ENCODE measurements at places on chromosomes 1 and 21.

DNA sequence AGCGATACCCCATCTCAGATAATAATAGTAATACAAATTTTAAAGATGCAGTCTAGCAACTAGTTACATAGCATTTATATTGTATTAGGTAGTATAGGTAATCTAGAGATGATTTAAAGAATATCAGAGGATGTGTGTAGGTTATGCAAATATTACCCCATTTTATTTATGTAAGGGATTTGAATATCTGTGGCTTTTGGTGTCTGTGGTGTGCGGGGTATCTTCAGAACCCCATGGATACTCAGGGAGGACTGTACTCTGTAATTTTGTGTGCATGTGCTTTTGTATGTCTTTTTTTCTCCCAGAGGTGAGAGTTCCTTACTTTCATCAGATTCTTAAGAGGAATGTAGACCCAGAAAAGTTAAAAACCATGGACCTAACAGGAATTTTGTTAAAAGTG lies 12.8 kb downstream of the RNF2 start:
- DNase-seq = no peak

DNA sequence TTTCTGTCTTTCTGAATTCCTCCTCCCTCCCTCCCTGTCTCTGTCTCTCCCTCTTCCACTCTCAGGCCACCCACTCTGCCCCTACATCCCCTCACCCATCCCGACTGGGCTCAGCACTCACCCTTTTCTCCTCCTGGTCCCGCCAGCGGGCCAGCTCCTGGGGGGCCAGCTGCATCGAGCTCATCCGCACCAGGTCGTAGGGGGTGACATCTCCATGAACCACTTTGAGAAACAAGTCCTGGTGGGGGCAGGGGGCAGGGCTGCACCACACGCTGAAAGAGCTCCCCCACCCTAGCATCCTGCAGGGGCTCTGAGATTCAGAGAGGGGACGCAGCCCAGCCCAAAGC lies 17.8 kb downstream of the SPOCD1 start:
- DNase-seq = no peak

DNA sequence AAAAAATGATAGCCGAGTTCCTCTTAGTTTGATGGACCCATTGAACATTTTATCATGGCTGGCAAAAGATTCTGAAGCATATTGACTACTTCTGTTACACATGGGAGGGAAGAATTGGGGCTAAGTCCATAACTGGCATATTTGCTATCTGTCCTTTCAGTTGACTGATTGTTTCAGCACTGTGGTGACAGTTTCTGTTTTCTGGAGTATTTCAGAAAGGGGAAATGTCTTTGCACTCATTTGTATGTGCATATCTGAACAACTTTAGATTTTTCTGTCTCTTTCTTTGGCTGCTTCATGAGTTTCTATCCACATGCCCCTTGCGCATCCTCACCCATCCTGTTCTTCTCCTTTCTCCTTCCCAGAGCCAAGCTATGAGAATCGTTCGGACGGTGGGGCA lies 33.2 kb downstream of the SPATA46 start:
- no peak for DNase-seq

DNA sequence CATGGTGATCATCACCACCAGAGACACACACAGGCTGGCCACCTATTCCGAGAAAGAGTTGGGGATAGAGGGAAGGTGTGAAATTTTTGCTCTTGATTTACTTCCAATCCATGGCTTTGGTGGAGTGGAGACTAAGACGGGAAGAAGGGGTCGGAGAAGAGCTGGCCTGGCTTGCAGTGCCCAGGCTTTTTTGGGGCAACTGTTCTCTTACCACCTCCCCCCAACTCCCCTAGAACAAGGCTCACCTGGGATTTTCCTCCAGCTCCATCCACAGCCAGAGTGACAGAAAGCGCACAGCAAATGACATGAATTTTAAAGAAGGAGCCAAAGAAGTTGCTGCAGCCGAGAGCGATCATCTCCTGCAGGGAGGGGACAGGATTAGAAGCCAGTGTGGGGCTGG lies 16.0 kb downstream of the SLC26A9 start:
- DNase-seq = no peak

- DNase-seq = no peak
These were observed 156.9 kb downstream of the TOMM20 start for GRCh38 chr1:234971586-234972297.

DNA sequence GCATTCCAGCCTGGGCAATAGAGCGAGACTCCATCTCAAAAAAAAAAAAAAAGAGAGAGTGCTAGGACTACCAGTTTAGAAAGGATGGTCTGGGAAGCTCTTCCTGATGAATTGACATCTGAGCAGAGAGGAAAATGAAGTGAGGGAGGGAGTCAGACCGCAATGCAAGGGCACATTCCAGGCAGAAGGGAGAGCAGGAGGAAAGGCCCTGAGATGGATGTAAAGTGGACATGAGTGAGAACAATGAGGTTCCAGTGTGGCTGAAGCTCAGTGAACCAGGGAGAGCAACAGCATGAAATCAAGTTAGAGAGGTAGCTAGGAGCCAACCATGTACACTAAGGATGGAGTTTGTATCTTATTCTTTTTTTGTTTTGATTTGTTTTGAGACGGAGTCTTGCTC lies 55.9 kb upstream of the SPOCD1 start:
- no peak for DNase-seq

GRCh38 chr1:204267191-204267601 lies 53.4 kb upstream of the GOLT1A start:
- DNase-seq = no peak

DNA sequence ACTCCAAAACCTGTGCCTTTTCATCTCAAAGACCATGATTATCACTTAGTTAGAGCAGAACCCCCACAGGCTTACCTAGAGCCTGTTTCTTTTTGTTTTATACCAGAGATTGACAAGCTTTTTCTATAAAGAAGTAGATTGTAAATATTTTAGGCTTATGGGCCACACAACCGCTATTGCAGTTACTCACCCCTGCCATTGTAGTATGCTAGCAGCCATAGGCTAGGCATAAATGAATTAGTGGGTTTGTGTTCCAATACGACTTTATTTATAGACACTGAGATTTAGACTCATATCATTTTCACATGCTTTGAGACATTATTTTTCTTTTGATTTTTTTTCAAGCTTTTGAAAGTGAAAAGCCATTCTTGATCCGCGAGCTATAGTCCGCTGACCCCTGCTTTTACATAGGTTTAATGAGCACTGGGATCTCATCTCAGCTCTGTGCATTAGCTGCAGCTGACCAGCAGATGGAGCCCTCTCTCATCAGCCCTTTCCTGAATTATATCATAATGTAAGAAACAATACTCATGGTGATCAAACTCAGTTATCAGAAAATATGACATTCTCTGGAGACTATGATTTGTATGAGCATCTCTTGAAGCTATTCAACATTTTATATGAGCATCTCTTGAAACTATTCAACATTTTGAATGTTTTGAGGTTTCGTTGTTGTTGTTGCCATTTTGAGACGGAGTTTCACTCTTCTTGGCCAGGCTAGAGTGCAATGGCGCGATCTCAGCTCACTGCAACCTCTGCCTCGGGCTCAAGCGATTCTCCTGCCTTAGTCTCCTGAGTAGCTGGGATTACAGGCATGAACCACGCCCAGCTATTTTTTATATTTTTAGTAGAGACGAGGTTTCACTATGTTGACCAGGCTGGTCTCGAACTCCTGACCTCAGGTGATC lies 111.9 kb upstream of the L1TD1 start:
- DNase-seq = peak; percentile 67

DNA sequence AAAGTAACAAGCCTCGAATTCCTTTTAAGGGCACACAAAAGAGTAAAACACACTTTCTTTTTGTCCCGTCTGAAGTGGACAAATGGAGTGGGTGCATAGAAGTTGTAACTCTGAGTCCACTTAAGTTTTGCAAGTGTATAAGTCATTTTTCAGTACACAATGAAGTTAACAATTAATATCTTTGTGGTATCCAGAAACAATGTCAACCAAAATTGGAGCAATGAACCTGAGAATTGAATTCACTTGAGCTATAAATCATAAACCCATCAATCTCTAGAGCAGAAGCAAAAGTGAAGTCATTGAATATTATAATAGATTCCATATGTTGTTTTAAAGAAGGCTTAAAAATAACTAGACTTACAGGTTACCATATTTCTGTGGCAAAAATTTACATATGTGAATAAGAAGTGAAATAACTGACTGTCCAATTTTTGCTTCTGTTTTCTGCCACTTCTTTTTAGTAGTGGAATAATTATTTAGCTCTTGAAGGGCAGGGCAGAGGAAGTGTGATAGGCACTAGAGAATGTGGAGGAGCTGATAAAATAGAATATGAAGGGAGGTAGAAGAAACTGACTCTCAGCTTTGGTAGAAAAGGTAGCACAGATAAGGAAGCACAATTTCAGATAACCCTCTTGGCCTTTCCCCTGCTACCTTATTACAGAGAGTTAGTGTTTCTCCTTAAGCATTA lies 73.9 kb upstream of the RGL1 start:
- DNase-seq = no peak

- DNase-seq = no peak
These were observed 463.9 kb upstream of the LRRC7 start for GRCh38 chr1:69103705-69104385.

GRCh38 chr1:232987774-232988140 lies 37.3 kb downstream of the NTPCR start:
- no peak for DNase-seq

DNA sequence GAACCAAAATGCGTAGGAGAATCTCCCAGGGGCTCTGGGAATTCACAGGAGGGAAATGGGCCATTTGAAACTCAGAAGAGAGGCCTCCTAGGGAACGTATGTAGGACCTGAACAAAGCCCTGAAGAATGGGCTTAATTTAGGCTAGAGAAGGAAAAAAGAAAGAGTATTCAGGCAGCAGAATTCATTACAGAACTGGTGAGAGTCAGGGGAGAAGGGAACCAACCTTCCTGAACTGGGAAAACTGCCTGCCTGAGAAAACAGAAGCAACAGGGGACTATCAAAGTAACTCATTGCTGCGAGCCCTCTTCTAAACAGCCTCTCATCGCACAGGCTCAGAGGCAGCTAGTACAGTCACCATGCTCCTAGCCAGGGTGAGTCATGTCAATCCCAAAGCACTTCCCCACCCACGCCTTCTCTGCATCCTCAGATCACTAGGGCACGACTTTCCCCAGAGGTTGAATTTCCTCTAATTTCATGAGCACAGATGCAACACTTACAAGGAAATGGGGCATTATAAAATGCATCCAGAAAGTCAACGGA lies 98.1 kb downstream of the ADSS2 start:
- DNase-seq = no peak

- no peak for DNase-seq
These were observed 8.9 kb downstream of the OR2T11 start for GRCh38 chr1:248625971-248626370.

Measured in HAP-1 (cell line).